ENCODE measurements at places on chromosomes 4 and X.

- no peak for DNase-seq
These were observed 497.7 kb downstream of the IDS start for GRCh38 chrX:149007423-149007822.

DNA sequence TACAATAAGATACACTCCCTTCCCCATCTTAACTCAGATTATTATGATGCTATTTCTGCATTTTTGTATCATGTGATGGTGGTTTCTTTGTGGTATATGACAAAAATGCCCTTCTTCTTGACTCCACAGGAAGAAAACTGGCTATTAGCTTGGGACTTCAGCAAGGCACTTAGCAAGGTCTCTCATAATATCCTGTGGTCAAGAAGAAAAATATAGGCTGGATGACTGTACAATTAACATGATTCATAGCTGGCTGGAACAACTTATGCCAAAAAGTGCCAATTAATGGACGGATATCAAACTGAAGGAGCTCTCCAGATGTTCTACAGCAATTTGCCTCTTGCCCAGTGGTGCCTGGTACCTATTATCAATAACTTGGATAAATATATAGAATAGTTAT lies 2.3 kb upstream of the MID1IP1 start:
- DNase-seq = no peak

DNA sequence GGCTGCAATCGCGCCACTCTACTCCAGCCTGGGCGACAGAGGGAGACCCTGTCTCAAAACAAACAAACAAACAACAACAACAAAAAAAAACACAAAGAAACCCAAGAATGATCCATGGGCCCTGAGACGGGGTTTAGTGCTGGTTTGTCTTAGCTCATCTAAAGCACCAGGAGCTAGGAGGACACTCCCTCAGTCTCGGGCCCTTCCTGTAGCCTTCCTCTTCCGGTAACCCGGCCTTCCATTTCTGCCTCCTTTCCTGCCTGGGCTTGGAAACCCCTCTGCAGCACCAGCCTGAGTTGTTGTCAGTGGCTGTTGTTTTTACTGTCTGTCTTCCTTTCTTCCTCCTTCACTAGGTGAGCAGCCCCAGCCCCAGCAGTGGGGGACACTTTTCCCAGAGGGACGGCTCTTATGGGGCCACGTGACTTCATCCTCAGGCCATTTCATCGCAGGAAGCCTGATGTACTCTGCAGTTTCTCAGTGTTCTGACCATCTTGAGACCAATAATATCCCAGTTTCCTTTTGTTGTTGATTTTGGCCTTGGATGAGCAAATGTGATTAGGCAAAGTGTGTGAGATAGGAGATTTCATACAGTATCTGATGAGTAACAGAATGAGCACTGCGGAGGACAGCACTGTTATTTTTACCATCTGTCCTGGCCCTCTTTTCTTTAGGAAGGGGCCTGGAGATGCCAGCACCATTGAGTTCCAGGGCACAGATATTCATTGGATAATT lies 90.1 kb downstream of the ANAPC4 start:
- no peak for DNase-seq

GRCh38 chrX:72238721-72239475 lies at the start of gene ERCC6L:
ERCC6L (minus strand) TSS chrX:72239027; CDS start chrX:72238911, 116 bp downstream.
- peak; percentile 79 for DNase-seq

GRCh38 chr4:139841464-139842195 lies 176.0 kb downstream of the MGST2 start:
- no peak for DNase-seq

- no peak for DNase-seq
These were observed 69.2 kb downstream of the NOCT start for GRCh38 chr4:139084804-139085093.

DNA sequence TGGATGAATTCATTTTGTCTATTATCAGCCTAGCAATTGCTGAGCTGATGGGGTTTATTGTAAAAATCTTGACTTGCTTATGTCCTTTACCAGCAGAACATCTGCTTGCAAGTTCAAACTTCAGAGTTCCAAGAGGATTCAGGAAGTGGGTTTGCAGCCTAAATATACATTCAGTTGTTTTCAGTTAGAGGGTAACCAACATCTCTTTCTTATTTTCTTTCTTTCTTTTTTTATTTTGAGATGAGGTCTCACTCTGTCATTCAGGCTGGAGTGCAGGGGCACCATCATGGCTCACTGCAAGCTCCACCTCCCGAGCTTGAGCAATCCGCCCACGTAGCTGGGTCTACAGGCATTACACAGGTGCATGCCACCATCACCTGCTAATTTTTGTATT lies 31.4 kb upstream of the FHL1 start:
- no peak for DNase-seq

DNA sequence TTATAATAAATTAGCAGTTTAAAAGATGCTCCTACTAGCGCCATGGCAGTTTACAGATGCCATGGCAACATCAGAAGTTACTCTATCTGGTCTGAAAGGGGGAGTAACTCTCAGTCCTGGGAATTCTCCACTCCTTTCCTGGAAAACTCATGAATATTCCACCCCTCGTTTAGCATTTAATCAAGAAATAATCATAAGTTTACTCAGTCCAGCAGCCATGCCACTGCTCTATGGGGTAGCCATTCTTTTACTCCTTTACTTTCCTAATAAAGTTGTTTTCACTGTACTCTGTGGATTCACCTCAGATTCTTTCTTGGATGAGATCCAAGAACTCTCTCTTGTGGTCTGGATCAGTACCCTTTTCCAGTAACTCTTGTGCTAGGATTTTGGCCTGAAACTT lies 52.3 kb downstream of the GUCY1B1 start:
- DNase-seq = no peak

DNA sequence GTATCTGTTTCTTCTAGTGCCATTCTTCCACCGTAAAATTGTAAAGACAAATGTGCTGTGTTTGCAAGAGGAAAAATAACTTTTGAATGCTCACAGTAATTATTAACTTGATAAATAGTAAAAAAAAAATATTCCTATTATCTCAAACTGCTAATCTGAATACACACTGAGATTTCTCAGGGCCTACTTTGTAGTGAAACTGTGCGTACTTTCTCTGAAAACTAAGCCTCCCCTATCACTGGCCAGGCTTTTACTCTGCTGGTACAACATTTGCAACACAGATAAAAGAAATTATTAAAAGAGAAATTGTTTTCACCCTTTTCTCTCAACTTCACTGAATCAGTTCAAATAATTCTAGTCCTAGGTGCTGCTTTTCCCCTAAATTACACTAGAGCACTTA lies 137.3 kb downstream of the PRDM5 start:
- DNase-seq = no peak
